ENCODE measurements at places on chromosomes 16 and 17.
A peak's percentile ranks its signal among the peaks of the same experiment; 100 is the strongest.

- DNase-seq, result no peak
Observed at GRCh38 chr16:58462089-58462488, 37.9 kb upstream of the NDRG4 start.

DNA sequence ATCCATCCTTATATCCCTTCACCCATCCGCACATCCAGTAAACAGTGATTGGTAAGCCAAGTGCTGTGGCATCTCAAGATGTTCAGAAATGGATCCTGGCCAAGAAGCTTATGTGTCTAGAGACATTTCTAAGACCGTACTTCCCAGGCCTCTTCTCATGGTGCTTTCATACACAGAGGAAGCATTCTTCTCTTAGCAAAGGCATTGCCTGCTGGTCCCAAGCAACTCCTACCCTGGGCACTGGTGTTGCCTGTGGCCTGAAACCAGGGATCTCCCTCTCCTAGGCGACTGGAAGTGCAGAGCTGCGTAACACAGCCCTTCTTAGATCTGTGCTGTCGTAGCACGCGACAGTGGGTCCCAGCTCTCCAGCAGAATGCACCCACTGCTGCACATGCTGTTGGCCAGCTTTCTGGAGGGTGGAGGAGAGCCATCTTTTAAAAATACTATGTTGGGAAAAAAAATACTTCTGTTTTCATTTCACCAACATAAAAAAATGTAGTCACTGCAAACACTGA is 182.9 kb downstream of the CCDC182 start:
- DNase-seq, result no peak

DNA sequence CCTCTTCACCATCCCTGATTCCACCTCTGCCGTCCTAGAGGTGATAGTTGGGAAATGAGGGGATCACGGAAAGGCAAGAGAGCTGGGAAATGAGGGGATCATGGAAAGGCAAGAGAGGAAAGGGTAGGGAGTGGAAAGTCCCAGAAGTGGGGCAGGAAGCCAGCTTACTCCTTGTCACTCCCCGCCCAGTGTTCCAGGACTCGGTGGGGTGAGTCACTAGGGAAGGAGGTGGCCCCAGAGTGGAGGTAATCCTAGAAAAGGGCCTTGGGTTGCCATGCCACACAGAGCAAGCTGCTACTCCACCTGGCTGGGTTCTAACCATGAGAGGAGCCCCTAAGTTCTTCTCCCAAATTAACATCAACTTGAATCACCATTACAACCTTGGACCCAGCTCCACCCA is 14.8 kb downstream of the ALOXE3 start:
- no peak for DNase-seq

- DNase-seq, result no peak
Observed at GRCh38 chr17:68384941-68385340, 72.4 kb downstream of the WIPI1 start.

- DNase-seq, result peak; percentile 97
Observed at GRCh38 chr17:82648165-82648668, at the start of gene WDR45B. WDR45B (minus strand) TSS chr17:82648444; CDS start chr17:82648340, 104 bp downstream.

GRCh38 chr17:17703140-17703919 is 22.1 kb downstream of the RAI1 start:
- no peak for DNase-seq

- no peak for DNase-seq
Observed at GRCh38 chr17:29469276-29469675, 79.1 kb downstream of the TAOK1 start.

DNA sequence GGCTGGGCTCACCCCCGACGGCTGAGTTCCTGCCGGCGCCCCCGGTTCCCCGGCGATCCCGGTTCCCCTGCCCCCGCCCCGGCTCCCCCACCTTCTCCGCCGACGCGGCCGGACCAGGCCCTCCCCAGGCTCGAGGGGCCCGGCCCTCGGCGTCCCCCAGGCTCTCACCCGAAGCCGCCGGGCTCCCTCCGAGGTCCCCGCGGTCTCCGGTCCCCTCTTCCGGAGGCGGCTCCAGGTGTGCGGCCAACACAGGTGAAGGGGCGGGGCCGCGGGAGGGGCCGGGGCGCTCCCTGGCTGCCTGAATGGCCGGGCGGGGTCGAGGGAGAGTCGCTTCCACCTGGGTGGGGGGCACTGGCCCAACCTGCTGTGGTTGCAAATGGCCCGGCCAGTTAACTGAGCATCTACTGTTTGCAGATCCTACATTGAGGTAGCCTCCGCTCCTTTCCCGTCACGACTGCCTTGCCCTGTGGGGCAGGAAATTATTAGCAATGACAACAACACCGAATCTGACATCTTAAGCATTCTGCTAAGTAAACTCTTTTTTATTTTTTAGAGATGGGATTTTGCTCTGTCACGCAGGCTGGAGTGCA is at the start of gene BICDL2:
Gene BICDL2 (minus strand): TSS at position 219 of the 590 bp plus-strand sequence. CDS start 1,448 bp downstream, outside the sequence.
- no peak for DNase-seq

GRCh38 chr17:79978548-79978855 is 57.2 kb downstream of the TBC1D16 start:
- no peak for DNase-seq

GRCh38 chr16:73232555-73233328 is 184.8 kb upstream of the ZFHX3 start:
- peak; percentile 90 for DNase-seq

- DNase-seq, result peak; percentile 32
Observed at GRCh38 chr17:60630352-60630751, 30.4 kb downstream of the PPM1D start.

DNA sequence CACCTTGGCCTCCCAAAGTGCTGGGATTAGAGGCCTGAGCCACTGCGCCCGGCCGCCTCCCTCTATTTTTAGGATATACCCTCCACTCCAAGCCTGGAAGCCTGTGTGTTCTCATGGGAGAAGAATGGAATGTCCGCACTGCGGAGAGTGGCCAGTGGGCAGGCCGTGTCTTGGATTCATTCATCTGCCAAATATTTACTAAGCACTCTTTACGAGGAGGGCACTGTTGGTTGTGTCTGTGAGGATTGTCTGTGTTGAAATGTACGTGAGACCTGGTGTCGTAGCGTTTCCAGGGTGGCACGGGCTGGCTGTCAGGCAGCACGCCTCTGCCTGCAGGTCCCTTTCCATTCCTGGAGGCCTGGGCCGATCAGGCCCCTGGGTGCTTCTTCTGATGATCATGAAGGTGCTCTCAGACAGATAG is 19.2 kb downstream of the PGS1 start:
- DNase-seq, result peak; percentile 54

DNA sequence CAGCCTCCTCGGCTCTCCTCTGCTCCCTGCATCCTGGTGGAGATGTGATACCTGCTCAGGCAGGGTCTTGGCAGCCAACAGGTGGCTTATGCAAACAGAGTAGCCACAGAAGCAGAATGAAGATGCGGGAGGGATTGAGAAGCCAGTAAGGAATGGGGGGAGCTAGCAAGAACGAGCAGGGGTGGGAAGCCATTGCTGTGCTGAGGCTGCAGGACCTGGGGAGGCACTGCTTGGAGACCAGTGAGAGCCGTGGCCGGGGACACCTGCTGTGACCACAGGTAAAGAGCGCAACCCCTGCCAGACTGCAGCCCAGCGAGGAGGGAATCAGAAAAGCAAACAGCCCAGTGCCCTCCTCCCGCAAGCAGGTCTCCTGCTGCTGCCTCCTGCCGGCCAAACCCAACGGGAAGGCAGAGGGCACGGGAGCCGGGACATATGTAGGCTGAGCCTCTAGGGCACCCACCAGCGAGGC is 14.7 kb downstream of the AIPL1 start:
- no peak for DNase-seq

GRCh38 chr17:55190748-55191147 is 74.0 kb upstream of the HLF start:
- DNase-seq, result no peak
